Caco-2 (cell line): ENCODE measurements at places on chromosomes 11 and 22. TPM values are rescaled to one million over a fixed set of nuclear protein-coding genes. Genes with fewer than 3 reads are reported as not detected.

The MFNG gene
- total RNA-seq = 3.6 TPM in 2 replicates

The MS4A15 gene
- not detected in 2 replicates for total RNA-seq

GRCh38 chr22:40067639-40068038 lies 72.9 kb downstream of the FAM83F start:
- DNase-seq = no peak
- H3K4me3 ChIP-seq = no peak overlapping the region
- no peaks in the 10 kb centered on the region for H3K36me3 ChIP-seq
- no peak overlapping the region for H3K27ac ChIP-seq
- no peaks in the 10 kb centered on the region for H3K4me1 ChIP-seq

- no peaks in the 10 kb centered on the region for H3K4me1 ChIP-seq
- H3K27ac ChIP-seq = no peak overlapping the region
- H3K4me3 ChIP-seq = no peak overlapping the region
- H3K27me3 ChIP-seq = no peaks in the 10 kb centered on the region
- no peaks in the 10 kb centered on the region for H3K36me3 ChIP-seq
- DNase-seq = no peak
Observed at GRCh38 chr11:80239217-80239616, 798.4 kb upstream of the TENM4 start.

The SUSD2 gene
- 7.0 and 8.6 TPM in 2 replicates for total RNA-seq

The PHOX2A gene
- not detected in 2 replicates for total RNA-seq

GRCh38 chr11:71452199-71453036 lies 585 bp upstream of the NADSYN1 start:
- DNase-seq = peak; percentile 22
- H3K36me3 ChIP-seq = peaks cover 4% of the 10 kb centered on the region; the same call in 1 of the 2 replicates
- H3K27ac ChIP-seq = peak overlapping the region; percentile 76
- peak overlapping the region; percentile 72 for H3K4me3 ChIP-seq
- peaks cover 19% of the 10 kb centered on the region for H3K4me1 ChIP-seq

The LAYN gene
- 0.79 and 1.6 TPM in 2 replicates for total RNA-seq

The APOL4 gene
- total RNA-seq = not detected in 2 replicates
